ENCODE measurements at places on chromosomes 11 and 22. TPM values are rescaled to one million over a fixed set of nuclear protein-coding genes. Genes with fewer than 3 reads are reported as not detected.

The BLID gene
- total RNA-seq, result 46.5 TPM

The KDM4E gene
- total RNA-seq, result not detected

The MIOX gene
- not detected for total RNA-seq

The CHRNA10 gene
- 0.59 TPM for total RNA-seq

The PCSK7 gene
- total RNA-seq, result 70.0 TPM

The IFITM2 gene
- total RNA-seq, result 13.1 TPM

The CCDC87 gene
- total RNA-seq, result 0.32 TPM

The PAMR1 gene
- 46.2 TPM for total RNA-seq

The CHEK1 gene
- 32.5 TPM for total RNA-seq

The SLC37A2 gene
- total RNA-seq, result 0.30 TPM

The ELP4 gene
- 14.3 TPM for total RNA-seq

The C11orf21 gene
- total RNA-seq, result not detected

The FGF19 gene
- total RNA-seq, result not detected

The OR5W2 gene
- not detected for total RNA-seq

Measured in smooth muscle cell of the umbilical artery (primary cell).